ENCODE measurements at places on chromosomes 7 and 10.
A peak's percentile ranks its signal among the peaks of the same experiment; 100 is the strongest.

- H3K36me3 ChIP-seq = no peaks in the 10 kb centered on the region
- no peaks in the 10 kb centered on the region for H3K27me3 ChIP-seq
- H3K4me3 ChIP-seq = no peak overlapping the region
Measured at GRCh38 chr10:121262774-121263430, 335.3 kb downstream of the FGFR2 start.

DNA sequence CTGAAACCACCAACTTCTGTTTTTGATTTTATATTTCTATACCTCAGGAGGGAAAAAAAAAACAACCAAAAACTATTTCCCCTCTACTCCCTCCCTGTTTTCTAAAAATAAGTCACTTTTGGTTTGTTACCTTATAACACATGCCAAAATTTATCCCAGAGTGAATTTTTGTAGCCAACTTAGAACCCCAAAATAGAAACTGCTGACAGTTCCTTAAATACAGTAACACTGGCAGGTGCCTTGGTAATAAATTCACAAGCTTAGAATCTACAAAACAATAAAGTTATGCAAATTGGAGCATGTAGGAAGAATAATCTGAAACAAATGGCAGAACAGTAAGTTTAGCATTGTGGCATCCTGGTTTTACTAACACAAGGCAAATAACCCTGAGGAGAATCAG, 165.0 kb upstream of the HDAC9 start:
- no peak overlapping the region for H3K27ac ChIP-seq
- H3K27me3 ChIP-seq = no peaks in the 10 kb centered on the region
- no peak for DNase-seq
- no peaks in the 10 kb centered on the region for H3K4me1 ChIP-seq
- H3K36me3 ChIP-seq = no peaks in the 10 kb centered on the region

- no peaks in the 10 kb centered on the region for H3K27me3 ChIP-seq
- no peaks in the 10 kb centered on the region for H3K4me1 ChIP-seq
- H3K4me3 ChIP-seq = no peak overlapping the region
- DNase-seq = peak; percentile 28
- no peaks in the 10 kb centered on the region for H3K36me3 ChIP-seq
Measured at GRCh38 chr10:112687647-112688046, 240.6 kb downstream of the VTI1A start.

DNA sequence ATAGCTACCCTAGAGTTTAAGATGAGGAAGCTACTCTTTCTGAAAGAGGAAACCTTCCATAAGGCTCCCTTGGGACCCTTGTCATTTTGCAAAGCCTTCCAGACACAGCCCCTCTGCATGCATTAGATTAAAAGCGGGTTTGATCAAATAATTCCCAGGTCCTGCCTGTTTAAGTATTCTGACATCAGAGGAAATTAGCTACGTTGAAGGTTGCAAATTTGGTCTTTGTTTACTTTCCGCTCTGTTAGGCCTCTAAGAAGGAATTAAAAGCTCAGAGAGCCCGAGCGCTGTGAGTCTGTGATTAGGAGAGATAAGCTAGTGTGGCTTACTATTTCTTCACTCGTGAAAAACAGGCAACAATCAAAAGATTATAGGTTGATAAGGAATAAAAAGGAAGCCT, 1.4 kb upstream of the THSD7A start:
- no peak for DNase-seq
- H3K4me3 ChIP-seq = no peak overlapping the region
- peaks cover 8% of the 10 kb centered on the region for H3K4me1 ChIP-seq
- H3K27ac ChIP-seq = no peak overlapping the region
- H3K36me3 ChIP-seq = no peaks in the 10 kb centered on the region
- H3K27me3 ChIP-seq = no peaks in the 10 kb centered on the region

- H3K27ac ChIP-seq = no peak overlapping the region
- no peaks in the 10 kb centered on the region for H3K4me1 ChIP-seq
- DNase-seq = no peak
- no peak overlapping the region for H3K4me3 ChIP-seq
- H3K36me3 ChIP-seq = no peaks in the 10 kb centered on the region
Measured at GRCh38 chr7:124085179-124085578, 52.3 kb upstream of the TMEM229A start.

DNA sequence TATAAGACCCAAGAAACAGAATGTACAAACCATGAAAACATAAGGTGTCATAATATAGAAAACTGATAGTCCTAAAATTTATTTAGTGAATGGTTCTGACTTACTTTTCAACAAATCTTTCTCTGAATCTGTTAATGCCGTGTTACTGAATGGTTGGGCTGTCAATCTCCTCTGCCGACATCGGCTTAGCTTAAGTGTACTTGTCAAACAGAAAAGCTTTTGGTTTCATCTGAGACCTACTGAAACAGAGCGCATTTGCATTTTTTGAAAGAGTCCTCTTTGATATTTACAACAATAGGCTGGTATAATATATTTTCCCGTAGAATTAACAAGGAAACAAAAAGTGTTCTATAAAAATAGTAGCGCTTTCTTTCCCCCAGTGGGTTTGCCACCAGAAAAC, 120.9 kb upstream of the ZNF804B start:
- DNase-seq = no peak
- H3K27ac ChIP-seq = no peak overlapping the region
- H3K4me3 ChIP-seq = no peak overlapping the region
- H3K27me3 ChIP-seq = no peaks in the 10 kb centered on the region
- no peaks in the 10 kb centered on the region for H3K4me1 ChIP-seq
- no peaks in the 10 kb centered on the region for H3K36me3 ChIP-seq

DNA sequence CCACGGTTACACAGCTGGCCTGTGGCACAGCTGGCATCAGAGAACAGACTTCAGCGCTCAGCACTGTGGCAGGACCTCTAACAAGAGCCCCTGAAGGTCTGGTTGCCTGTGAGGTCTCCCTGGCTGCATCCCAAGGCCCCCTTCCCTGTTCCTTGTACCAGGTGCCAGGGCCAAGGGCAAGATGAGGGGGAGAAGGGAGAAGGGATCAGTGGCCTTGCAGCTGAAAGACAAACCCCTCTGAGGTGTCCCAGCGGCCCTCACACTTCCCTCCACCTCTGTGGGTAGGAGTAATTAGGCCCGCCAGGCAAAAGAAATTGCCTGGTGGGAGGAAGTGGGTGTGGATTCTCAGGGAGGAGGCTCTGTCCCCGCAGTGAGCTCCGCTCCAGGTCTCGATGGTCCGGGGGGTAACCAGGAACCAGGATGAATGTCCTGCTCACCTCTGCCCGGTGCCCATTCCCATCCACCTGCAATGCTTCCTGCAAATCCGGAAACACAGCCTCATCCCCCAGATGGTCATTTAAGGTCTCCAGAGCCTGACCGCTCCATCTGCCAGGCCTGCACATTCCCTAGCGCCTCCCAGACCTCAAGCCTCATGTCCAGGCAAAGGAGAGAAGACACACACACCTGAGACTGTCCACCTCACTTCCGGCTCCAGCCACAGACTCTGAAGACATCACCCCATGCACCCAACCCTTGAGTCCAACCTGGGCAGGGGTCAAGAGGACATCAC, 22.7 kb downstream of the GRID2IP start:
- no peaks in the 10 kb centered on the region for H3K27me3 ChIP-seq
- no peak overlapping the region for H3K4me3 ChIP-seq
- DNase-seq = no peak
- H3K4me1 ChIP-seq = peaks cover 16% of the 10 kb centered on the region
- no peak overlapping the region for H3K27ac ChIP-seq

- H3K4me3 ChIP-seq = no peak overlapping the region
- H3K27ac ChIP-seq = no peak overlapping the region
- no peaks in the 10 kb centered on the region for H3K4me1 ChIP-seq
- no peaks in the 10 kb centered on the region for H3K36me3 ChIP-seq
Measured at GRCh38 chr10:43461950-43462349, 25.0 kb downstream of the ZNF487 start.

DNA sequence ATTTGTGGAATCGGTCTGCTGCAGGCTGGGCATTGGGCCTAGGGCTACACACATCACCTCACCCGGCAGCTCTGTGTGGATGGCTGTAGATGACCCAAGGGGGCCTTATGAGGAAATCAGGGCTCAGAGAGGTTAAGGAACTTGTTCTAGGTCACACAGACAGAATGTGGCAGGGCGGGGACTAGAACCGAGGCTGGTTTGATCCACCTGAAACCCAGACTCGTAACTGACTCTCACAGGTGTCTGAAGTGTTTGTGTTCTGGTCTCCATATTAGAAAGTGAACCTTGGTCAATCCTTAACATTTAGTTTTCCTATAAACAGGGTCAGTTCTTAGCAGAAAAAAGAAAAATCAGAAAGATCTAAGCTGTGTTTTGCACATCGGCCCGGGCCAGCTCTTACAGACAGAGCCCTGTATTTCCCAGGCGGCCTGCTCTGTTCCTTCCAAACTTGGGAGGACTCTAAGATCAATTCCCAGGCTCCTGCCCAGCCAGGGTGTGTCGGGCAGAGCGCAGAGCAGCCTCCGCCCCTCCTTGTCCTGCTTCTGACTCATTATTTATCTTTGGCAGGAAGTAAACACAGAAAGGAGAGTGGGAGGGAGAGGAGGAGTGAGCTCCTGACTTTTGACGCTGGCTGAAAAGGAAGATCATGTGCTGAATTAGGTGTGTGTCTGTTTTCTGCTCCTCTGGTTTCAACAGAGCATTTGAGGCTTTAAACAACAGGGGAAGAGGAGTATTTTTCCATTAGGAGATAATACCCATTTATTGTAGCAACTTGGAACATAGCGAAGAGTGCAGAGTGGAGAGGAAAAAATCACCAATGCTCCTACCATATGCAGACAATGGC, 74.1 kb downstream of the TACC2 start:
- H3K27ac ChIP-seq = peak overlapping the region; percentile 82
- DNase-seq = peak; percentile 92
- H3K4me1 ChIP-seq = peaks cover 9% of the 10 kb centered on the region

- H3K36me3 ChIP-seq = peaks cover 2% of the 10 kb centered on the region
- H3K4me1 ChIP-seq = no peaks in the 10 kb centered on the region
- no peak overlapping the region for H3K4me3 ChIP-seq
- no peak overlapping the region for H3K27ac ChIP-seq
- no peaks in the 10 kb centered on the region for H3K27me3 ChIP-seq
Measured at GRCh38 chr10:7969623-7970022, 84.9 kb upstream of the GATA3 start.

GRCh38 chr10:110788620-110789385, 82.9 kb upstream of the PDCD4 start:
- no peak overlapping the region for H3K27ac ChIP-seq
- no peak overlapping the region for H3K4me3 ChIP-seq
- H3K36me3 ChIP-seq = no peaks in the 10 kb centered on the region
- no peak for DNase-seq

- H3K27ac ChIP-seq = no peak overlapping the region
- no peaks in the 10 kb centered on the region for H3K4me1 ChIP-seq
- no peak overlapping the region for H3K4me3 ChIP-seq
- no peaks in the 10 kb centered on the region for H3K27me3 ChIP-seq
Measured at GRCh38 chr10:53162856-53163255, 390.3 kb upstream of the MBL2 start.

- no peaks in the 10 kb centered on the region for H3K27me3 ChIP-seq
- no peaks in the 10 kb centered on the region for H3K36me3 ChIP-seq
- H3K4me3 ChIP-seq = no peak overlapping the region
- DNase-seq = no peak
- peaks cover 16% of the 10 kb centered on the region for H3K4me1 ChIP-seq
Measured at GRCh38 chr7:45578022-45578421, 3.9 kb downstream of the ADCY1 start.

Data from tibial artery (tissue), 4 donors.